M059J (cell line): ENCODE measurements at places on chromosomes 4 and X. TPM values are rescaled to one million over a fixed set of nuclear protein-coding genes. Genes with fewer than 3 reads are reported as not detected.

NAA11 gene
- 0.17 TPM in 1 of 2 replicates, not detected in the other for total RNA-seq

GPR82 gene
- total RNA-seq = not detected in 2 replicates

CENPVL2 gene
- not detected in 2 replicates for total RNA-seq

FDCSP gene
- not detected in 2 replicates for total RNA-seq

CFAP99 gene
- 0.42 TPM in 1 of 2 replicates, not detected in the other for total RNA-seq

FAM184B gene
- 0.02 TPM in 1 of 2 replicates, not detected in the other for total RNA-seq

MECP2 gene
- 53.9 and 61.4 TPM in 2 replicates for total RNA-seq

IQSEC2 gene
- total RNA-seq = 18.8 and 20.4 TPM in 2 replicates

MAGIX gene
- 0.10 and 4.3 TPM in 2 replicates for total RNA-seq

MCF2 gene
- total RNA-seq = not detected in 2 replicates

GAB3 gene
- total RNA-seq = 6.0 and 15.6 TPM in 2 replicates

MAP7D3 gene
- 28.1 and 38.8 TPM in 2 replicates for total RNA-seq

PRKG2 gene
- 0.76 and 1.1 TPM in 2 replicates for total RNA-seq

ETNPPL gene
- not detected in 2 replicates for total RNA-seq

FATE1 gene
- total RNA-seq = 0.49 and 1.7 TPM in 2 replicates

ANOS1 gene
- 0.22 and 1.0 TPM in 2 replicates for total RNA-seq

NDST3 gene
- 0.07 TPM in 1 of 2 replicates, not detected in the other for total RNA-seq

ADH7 gene
- not detected in 2 replicates for total RNA-seq

PALLD gene
- 21.6 and 46.0 TPM in 2 replicates for total RNA-seq

ETDA gene
- not detected in 2 replicates for total RNA-seq

RNF128 gene
- 0.12 and 0.20 TPM in 2 replicates for total RNA-seq

EFHC2 gene
- total RNA-seq = 1.9 and 3.9 TPM in 2 replicates

JAKMIP1 gene
- total RNA-seq = not detected in 2 replicates

RHOXF1 gene
- not detected in 2 replicates for total RNA-seq

SASH3 gene
- not detected in 2 replicates for total RNA-seq

CYTL1 gene
- total RNA-seq = 138 and 180 TPM in 2 replicates

EGF gene
- total RNA-seq = 4.9 TPM in 2 replicates

GRIA2 gene
- not detected in 2 replicates for total RNA-seq

KLHL34 gene
- total RNA-seq = not detected in 2 replicates

CT45A5 gene
- total RNA-seq = not detected in 2 replicates

MEPE gene
- 0.07 TPM in 1 of 2 replicates, not detected in the other for total RNA-seq

HTT gene
- total RNA-seq = 14.2 and 46.2 TPM in 2 replicates

FAM3A gene
- total RNA-seq = 53.2 and 72.8 TPM in 2 replicates

STS gene
- 3.2 and 5.0 TPM in 2 replicates for total RNA-seq
